ENCODE measurements at places on chromosomes 13 and 19.

DNA sequence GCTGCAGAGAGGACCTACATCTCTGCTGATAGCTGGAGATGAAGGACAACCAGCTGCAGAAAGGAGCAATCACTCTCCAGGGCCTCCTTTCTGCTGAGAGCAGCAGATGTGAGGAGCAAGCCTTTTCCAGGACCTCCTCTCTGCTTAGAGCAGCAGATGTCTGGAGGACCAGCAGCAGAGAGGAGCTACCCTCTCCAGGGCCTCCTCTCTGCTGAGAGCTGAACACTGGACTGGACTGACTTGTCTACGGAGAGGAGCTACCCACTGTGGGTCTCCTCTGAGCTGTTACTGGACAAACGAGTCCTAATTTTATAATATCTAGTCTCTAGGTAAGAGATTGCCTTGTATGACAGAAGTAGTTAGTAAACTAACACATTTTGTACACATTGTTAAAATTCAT, 40.8 kb upstream of the FLT1 start:
- DNase-seq = no peak

- no peak for DNase-seq
Measured at GRCh38 chr13:110449219-110450015, 112.1 kb downstream of the RAB20 start.

GRCh38 chr13:35780613-35781012, 304.1 kb upstream of the MAB21L1 start:
- no peak for DNase-seq

DNA sequence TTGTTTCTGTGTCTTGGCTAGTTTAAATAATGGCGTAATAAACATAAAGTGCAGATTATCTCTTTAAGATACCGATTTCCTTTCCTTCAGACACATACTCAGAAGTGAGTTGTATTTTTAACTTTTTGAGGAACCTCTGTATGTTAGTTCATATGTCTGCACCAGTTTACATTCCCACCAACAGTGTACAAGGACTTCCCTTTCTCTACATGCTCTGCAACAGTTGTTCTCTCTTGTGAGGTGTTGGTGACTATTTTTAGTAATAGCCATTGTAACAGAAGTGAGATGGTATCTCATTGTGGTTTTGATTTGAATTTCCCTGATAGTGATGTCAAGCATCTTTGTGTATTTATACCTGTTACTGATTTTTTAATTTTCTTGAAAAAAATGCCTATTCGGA, 418.6 kb downstream of the UQCRFS1 start:
- DNase-seq = no peak

GRCh38 chr13:39970177-39970846, 314.9 kb downstream of the COG6 start:
- DNase-seq = no peak

GRCh38 chr19:39846678-39847486, 703 bp upstream of the FBL start:
- no peak for DNase-seq

DNA sequence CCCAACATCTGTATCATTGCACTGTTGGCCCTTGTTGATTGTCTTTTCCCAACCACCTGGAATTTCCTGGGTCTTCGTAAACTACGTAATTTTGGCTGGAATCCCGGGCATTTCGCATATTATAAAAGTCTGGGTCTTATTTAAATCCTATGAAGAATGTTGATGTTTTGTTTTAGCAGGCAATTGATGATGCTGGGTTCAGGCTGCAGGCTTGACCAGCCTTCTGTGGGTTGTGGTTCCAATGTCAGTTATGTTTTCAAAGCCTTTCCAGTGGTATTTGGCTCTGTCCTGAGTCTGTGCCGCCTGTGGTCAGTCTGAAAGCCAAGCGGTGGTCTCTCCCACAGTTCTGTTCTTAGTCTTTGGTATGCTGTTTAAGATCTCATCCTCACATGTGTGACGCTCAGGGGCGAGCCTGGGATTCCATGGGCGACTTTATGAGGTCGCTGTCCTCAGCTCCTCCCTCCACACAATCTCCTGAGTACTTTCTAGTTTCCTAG, 12.4 kb downstream of the SLC35E1 start:
- peak; percentile 28 for DNase-seq

GRCh38 chr19:18833849-18834643, 2.3 kb downstream of the UPF1 start:
- DNase-seq = no peak

DNA sequence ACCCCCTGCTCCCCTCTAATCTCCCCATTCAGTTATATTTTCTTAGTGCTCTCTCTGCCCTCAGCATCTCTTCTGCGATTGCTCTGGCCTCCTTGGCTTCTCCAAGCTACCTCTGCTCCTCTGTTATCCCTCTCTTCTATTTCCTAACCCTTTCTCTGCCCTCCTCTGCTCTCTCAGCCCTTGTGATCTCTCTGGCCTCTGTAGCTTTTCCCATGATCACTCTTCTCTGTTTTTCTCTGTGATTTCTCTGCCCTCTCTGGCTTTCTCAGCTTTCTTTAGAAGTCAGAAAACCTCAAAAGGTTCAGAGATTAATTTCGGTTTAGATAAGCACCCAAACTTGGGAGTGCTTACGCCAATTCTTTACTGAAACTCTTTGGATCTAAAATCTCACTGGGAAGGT, 795.0 kb downstream of the DIAPH3 start:
- no peak for DNase-seq

DNA sequence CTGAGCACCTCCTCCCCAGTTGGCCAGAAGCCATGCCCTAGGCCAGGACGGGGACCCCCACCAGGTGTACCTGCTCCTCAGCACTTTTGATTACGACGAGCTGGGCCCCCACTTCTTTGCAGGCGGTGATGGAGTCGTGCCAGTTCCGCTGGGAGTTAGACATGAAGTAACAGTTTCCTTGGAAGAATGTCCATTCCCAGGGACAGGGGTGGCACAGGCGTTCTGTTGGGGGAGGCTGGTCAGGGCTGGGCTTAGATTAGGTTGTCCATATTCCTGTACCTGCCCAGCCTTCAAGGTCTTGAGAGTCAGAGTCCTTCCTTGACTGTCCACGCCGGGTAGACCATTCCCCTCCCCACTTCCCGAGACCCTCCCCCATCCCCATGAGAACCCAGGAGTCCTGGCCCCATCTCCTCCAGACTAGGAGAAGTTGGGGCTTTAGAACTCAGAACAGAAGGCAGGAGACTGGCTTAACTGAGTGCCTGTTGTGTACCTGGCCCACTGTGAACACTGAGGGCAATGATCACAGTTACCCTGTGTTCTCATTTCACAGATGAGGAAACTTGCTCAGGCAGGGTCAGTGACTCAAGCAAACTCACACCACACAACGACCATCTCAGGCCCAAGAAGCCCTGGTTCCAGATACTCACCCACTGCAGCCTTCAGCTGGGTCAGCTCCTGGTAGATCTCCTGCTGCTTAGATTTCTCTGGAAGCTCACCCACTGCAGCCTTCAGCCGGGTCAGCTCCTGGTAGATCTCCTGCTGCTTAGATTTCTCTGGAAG, 2.3 kb downstream of the CD209 start:
- DNase-seq = no peak

GRCh38 chr13:90105849-90106496, 1241.5 kb upstream of the MIR17HG start:
- no peak for DNase-seq

- peak; percentile 51 for DNase-seq
Measured at GRCh38 chr19:16272945-16273344, 51.7 kb upstream of the KLF2 start.

DNA sequence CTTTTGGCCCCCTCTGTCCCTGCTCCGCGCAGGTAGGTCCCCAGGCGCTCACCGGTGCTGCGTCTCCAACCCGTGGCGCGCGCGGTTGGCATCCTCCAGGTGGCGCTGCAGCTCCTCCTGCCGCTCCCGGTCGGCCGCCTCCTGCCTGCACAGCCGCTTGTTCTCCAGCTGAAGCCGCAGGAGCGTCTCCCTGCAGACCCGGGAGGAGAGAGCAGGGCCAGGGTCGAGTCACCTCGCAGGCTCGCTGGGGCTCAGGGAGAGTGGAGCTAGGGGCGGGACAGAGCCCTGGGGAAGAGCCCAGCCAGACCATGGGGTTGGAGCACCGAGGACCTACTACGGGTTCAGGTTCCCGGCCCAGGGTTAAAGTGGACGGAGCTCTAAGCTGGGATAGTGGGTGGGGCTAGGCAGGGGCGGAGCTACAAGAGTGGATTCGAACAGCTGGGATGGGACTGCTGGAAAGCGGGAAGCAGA, 9.3 kb downstream of the HOOK2 start:
- peak; percentile 82 for DNase-seq

GRCh38 chr13:30559274-30559673, 58.4 kb upstream of the USPL1 start:
- no peak for DNase-seq

DNA sequence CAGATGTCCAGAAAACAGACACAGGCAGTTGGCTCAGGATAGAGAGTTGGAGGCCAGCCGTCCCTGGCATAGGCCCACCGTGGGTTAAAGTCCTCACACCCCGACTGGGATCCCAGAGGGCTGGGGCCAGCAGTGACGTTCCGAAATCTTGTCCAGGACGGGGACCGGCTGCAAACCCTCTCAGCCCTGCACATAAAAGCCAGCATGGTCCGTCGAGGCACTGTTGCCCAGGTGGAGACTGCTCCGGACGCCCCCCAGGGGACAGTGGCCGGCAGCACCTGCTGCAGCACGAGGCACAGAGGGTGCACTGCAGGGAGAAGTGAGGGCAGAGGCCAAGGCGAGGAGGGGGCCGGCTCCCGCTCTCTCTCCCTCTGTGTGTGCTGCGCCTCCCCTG, 4.3 kb upstream of the IFNL2 start:
- DNase-seq = no peak

GRCh38 chr13:101025519-101025918, 350.9 kb upstream of the TMTC4 start:
- no peak for DNase-seq

GRCh38 chr19:16030964-16031871, 45.1 kb upstream of the TPM4 start:
- no peak for DNase-seq

DNA sequence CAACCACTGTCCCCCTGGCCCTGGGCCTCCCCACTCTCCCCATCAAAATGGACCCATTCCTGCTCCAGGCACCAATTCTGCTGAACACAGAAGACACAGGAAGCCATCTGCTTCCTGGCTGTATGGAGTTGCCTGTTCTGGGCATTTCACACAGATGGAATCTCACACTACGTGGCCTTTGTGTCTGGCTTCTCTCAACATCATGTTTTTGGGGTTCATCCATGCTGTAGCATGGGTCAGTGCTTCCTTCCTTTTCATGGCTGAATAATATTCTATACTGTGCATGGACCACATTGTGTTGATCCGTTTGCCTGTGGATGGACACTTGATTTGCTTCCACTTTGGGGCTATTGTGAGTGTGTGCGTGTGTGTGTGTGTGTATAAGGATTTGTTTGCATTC, 15.0 kb upstream of the KLF2 start:
- DNase-seq = no peak

- DNase-seq = no peak
Measured at GRCh38 chr19:35773020-35773806, 2.2 kb upstream of the ARHGAP33 start.

DNA sequence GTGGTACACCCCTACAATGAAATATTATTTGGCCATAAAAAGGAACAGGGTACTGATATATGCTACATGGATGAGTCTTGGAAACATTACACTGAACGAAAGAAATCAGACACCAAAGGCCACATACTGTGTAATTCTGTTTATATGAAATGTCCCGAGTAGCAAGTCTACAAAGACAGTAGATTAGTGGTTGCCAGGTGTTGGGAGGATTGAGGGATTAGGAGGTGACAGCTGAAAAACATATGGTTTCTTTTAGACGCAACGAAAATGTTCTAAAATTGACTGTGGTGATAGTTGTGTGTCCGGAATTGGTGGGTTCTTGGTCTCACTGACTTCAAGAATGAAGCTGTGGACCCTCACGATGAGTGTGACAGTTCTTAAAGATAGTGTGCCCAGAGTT, 35.1 kb downstream of the IL17D start:
- no peak for DNase-seq

DNA sequence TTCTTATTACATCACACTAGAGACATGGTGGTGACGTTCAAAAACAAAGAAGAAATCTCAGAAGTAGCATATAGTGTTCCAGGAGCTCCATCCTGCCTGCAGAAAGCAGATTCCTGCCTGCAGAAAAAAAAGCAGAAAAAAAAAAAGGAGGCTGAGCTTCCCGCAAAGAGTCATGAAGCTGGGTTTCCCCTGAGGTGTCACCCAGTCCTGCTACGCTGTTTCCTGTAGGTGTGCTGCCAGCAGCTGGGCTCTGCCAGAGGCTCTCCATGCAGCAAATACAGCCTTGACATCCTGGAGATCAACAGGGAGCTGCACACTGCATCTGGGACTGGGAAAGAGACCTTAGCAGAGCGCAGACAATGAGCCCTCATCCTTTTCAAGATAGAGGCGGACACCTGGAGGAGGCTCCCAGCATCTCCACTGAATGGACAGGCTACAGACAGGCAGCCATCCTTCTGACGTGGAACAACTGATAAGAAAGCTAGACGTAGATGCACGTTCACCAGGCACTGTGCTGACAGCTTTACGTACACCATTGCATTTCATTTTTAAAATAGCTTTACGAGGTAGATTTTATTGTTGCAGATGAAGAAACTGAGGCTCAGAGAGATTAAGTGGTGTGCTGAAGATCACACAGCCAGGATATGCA, 350.9 kb downstream of the FOXO1 start:
- DNase-seq = no peak

GRCh38 chr13:106814463-106814862, 246.5 kb upstream of the ARGLU1 start:
- no peak for DNase-seq

- DNase-seq = no peak
Measured at GRCh38 chr13:35228536-35228935, 248.0 kb downstream of the MAB21L1 start.

DNA sequence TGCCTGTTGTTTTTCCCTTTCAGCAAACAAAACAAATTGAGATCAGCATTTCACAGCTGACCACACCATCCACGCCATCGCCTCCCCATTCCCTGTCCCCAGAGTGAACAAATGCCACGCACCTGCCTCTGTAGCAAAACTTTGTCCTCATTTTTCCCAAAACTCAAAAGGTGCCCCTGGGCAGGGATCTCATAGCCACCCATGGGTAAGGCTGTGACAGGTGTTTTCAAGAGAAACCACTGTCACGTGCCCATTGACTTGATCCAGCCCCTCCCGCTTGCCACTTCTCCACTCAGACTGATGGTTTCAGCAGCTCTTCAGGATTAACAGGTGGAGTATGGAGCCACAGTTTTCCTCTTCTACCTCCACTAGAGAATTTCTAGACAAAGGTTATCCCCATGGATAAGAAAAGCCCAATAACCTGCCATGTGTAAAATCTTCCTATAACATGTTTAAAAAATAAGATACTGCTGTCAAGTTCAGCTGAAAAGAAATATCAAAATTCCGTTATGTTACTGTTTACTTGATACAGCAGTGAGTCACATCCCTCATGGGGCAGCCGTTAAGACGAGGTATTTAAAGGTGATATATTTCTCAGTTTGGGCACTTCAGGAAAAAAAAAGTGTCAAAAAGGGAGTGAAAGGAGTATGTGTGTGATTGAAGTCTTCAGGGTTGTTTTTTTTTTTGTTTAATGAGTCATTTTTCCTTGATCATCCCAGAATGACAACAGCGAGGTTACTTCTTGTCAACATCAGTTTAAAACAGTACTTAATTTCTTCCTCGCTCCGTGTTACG, 63.5 kb upstream of the GPR183 start:
- no peak for DNase-seq
